Right renal cortex interstitium (tissue), 3 donors: ENCODE measurements at places on chromosomes 1 and 21.

DNA sequence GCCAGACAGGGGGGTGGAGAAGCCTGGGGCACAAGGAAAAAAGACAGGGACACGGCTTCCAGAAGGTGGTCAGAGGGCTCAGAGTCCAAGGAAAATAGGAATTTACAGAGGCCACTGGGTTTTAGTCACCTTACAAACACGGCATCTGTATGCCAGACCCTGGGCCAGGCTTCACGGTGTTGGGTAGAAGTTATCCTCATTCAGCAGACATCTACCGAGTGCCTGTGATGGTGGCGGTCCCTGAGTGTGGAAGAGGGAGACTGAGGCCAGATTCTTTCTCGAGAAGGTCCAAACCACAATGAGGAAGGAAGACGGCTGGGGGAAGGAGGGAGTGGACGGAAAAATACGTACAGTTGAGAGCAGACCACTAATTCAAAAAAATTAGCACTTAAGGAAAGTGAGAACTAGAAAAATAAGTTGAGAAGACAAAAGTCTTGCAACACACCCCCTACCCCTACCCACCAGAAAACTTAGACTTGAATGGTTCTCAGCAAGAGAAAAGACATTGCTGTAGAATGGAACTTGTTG, 864 bp upstream of the BTG2 start:
- DNase-seq: no peak

- DNase-seq: no peak
Observed at GRCh38 chr21:34536820-34537219, 24.8 kb upstream of the KCNE1 start.

DNA sequence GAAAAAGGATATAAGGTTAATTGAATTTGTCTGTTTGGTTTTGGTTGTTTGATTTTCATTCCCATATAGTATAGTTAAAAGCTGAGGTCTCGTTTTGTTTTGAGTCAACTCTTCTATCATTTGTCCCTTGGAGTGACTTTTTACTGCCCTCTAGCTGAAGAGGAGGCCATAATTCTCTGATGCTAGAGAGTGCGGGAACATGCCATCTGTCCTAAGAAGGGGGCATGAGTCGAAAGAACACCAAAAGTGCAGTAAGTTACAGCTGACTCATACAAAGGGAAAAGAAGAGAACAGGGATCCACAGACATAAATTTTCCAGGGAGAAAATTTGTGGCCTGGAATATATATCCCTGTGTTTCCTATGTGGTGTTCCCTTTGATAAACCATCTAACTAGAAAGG, 4.1 kb downstream of the KRTAP21-3 start:
- DNase-seq: no peak

DNA sequence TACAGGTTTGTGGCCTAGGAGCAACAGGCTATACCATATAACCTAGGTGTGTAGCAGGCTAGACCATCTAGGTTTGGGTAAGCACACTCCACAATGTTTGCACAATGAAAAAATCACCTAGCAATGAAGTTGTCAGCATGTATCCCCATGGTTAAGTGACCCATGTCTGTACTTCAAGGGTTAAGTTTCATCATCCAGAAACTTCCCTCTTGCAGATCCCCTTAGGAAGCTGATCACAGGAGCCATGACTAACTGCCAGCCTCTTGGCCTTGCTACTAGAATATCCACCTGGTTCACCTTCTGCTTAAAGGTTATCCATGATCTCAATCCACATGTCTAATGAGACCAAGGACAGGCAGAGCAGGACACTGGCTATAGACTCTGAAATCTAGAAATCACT, 3.5 kb upstream of the UBXN10 start:
- no peak for DNase-seq

- no peak for DNase-seq
Observed at GRCh38 chr1:212979340-212980122, 29.2 kb downstream of the VASH2 start.

GRCh38 chr1:229003233-229004031, 267.5 kb upstream of the RAB4A start:
- DNase-seq: no peak

- DNase-seq: no peak
Observed at GRCh38 chr1:18452550-18452949, 28.2 kb upstream of the KLHDC7A start.

DNA sequence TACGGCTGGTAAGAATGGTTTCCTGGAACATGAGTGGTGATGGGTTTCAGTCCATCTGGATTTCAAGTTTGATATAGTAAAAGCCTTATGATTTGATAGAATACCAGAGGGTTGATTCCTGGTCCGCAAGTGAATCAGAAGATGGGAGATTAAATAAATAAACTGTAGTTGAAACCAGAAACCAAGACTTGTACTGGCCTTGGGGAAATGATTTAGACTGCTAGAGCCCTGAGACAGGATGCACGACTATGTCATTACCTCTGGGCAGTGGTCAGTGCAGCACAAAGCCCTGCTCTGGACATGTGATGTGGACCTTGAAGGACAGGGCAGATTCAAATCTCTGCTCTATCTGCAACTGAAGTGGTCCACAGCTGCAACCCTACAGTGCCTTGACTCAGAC, 15.6 kb upstream of the FMOD start:
- DNase-seq: no peak

GRCh38 chr1:164622068-164622845, 63.3 kb downstream of the PBX1 start:
- no peak for DNase-seq
